ENCODE measurements at places on chromosomes 5 and 9.
A peak's percentile ranks its signal among the peaks of the same experiment; 100 is the strongest.

- DNase-seq, result no peak
Measured at GRCh38 chr9:96883922-96884321, 29.6 kb upstream of the ZNF782 start.

GRCh38 chr9:68426755-68427154 is 70.3 kb downstream of the PGM5 start:
- DNase-seq, result no peak

- no peak for DNase-seq
Measured at GRCh38 chr5:10140195-10140973, 109.3 kb downstream of the ATPSCKMT start.

DNA sequence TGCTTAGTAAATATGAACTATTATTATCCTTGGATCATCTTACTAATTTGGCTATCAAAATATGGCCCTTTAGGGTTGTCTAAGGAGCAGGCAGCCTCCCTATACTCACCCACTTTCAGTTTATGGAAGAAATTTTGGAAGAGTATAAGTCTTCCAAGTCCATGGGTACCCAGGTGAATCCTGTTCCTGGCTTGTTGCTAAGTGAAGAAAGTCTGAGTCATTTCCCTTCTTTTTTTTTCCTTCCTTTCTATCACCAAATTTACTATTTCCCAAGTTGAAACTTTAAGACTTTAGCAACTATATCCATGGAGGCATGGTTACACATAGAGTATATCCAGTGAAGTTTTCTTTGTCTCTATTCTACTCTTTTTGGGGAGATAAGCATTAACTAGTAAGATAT is 184.0 kb upstream of the ACTBL2 start:
- no peak for DNase-seq

DNA sequence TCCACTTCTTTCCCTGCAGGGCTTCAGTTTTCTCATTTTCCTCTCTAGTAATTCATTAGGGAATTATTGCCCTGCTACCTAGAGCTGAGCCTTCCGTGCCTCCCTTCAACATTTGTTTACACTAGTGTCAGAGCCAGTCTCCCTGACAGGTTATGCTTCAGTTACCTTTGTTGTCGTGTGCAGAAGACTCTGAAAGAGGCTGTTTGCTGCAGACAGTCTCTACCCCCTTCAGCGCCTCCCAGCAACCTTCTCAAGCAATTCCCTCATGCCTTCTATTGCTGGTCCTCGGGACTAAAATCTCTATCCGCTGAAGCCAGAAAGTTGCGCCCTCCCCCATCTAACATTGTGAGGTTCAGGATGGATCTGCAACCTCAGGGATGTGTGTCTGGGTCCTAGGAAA is 12.8 kb downstream of the RALGPS1 start:
- DNase-seq, result no peak

- DNase-seq, result no peak
Measured at GRCh38 chr9:18368206-18368605, 105.7 kb upstream of the ADAMTSL1 start.

DNA sequence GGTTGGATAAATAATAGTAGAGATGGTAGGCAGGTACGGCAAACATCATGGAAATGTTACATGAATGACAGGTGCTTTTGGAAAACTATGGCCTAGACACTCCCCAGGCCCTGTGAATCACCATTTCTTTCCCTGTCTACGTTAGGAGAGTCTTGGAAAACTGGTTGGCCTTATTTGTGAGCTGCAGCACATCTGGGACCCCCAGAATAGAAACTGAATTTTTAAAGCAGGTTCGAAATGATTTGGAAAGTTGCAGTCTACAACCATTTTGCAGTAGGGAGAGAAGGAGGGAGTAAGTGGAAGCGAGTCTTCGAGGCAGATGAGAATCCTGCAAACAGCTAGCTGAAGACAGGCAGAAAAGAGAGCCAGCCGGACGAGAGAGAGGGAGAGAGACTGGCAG is 13.0 kb downstream of the C1QTNF2 start:
- no peak for DNase-seq

GRCh38 chr5:113378959-113379541 is 55.7 kb downstream of the TSSK1B start:
- peak; percentile 31 for DNase-seq

DNA sequence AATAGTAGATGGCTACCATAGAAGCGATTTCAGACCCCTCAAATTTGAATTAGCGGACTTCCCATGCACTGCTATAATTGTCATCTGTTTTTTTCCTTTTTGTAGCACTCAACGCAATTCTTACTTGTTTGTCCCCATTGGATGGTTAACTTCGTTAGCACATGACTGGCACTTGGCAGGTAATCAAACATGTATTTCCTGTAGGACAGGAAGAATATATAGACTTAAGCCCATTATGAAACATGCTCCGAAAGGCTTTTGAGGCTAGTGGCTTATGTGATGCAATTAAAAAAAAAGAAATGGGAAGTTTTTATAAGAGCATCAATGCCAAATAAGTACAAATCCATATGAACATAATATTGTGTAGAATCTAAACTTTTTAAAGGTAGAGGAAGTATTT is 301.2 kb downstream of the PSAT1 start:
- no peak for DNase-seq

- DNase-seq, result peak; percentile 62
Measured at GRCh38 chr9:77927265-77927664, 104.3 kb downstream of the GNAQ start.

- DNase-seq, result no peak
Measured at GRCh38 chr9:134224127-134224526, 59.8 kb upstream of the RNU6ATAC start.

GRCh38 chr9:101524371-101524770 is 9.3 kb upstream of the RNF20 start:
- no peak for DNase-seq

DNA sequence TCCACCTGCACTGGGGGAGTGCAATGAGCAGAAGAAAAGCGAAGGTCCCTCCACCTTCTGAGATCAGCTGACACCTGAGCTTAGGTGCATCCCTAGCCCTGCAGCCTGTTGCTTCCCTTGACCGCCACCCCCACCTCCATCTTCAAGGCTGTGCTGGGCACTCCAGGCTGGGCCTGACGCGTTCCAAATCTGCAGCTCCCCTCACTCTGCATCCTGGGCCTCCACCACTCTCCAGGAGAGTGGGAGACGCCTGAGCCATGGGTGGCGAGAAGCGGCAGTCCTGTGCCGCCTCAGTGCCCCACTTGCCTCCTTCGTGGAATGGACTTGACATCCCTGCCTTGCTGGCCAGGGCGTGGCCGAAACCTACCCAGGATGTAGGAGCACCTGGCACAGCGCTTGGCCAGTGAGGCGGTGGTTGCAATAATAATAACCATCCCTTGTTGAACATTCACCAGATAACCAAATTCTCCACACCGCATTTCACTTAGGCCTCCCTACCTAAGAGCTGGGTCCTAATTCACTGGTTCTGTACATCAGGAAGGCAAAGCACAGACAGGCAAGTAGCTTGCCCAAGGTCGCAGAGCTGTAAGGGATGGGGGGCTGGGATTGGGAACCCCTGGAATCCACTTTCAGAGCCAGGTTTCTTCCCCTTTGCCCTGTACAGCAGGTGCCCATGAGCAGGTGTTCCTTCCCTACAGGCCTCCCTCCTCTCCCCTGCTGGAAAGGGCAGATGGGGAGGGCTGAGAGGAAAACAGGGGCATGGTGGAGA is 11.7 kb downstream of the B4GALT7 start:
- DNase-seq, result no peak

DNA sequence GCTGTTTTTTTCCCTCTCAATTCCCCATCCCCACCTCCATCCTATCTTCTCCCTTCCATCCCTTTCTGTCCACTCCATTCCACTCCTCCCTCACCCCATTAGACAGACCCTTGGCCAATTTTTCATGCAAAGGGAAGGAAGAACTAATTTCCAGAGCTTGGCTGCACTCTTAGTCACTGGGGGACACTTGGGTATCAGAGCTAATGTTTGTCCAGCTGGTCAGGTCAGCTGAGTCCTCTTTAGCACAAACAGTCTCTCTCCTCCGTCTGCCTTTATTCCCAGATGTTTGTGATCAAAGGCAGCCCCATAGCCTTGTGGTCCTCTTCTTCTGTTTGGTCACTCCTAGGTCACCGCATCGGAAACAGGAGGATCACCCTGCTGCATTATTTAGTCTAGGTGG is 148.5 kb downstream of the NMUR2 start:
- DNase-seq, result no peak

- DNase-seq, result no peak
Measured at GRCh38 chr9:122374885-122375420, 4.1 kb downstream of the PTGS1 start.

DNA sequence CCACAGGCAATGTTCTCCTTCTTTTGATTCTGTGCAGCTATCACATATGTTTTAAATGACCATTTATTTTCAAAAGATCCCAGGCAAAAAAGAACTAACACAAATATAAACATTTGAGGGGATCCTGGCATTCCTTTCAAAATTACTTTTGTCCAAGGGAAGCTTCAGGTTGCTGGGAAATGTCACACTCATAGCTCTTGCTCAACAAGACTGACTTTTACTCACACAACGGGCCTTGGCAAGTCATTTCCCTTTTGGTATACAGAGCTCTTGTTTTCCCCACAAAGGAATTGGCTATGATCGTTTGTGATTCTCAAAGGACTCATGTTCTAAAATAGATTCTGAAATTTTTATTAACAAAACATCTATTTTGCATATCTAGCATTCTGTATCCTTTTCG is 4.5 kb upstream of the PALM2AKAP2 start:
- no peak for DNase-seq

DNA sequence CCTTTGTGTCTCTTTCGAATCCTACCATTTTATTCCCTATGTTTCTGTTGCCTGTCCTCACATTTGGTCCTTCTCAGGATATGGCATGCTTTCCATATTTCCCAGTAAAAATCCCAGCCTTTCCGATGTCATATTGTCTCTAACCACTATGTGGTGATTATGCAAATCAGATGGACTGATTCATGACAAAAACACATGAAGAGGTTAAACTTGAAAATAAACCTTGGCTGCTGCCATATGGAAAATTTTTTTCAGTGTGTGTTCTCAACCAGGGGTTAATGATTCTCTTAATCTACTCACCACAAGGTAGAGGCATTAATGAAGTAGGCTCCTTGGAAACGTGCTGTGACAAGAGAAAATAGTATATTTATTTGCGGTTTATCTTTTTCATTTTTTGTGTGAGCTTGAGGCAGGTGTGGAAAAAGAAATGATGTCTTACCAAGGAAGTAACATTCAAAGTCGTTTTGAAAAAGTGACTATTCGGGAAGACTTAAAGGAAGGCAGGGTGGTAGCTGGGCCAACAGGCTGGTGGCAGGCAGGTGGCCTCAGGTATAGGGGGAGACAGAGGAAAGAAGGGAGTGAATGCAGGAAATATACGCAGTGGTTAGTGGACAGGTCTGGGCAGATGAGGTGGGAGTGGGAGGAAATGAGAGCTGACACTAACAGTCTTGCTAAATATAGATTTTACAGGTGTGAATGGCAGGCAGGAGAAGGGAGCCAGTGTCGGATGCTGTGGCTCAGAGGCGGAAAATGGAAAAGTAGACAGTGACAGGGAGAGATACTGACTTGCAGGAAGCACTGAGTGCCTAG is 46.2 kb downstream of the DMRT2 start:
- DNase-seq, result no peak

DNA sequence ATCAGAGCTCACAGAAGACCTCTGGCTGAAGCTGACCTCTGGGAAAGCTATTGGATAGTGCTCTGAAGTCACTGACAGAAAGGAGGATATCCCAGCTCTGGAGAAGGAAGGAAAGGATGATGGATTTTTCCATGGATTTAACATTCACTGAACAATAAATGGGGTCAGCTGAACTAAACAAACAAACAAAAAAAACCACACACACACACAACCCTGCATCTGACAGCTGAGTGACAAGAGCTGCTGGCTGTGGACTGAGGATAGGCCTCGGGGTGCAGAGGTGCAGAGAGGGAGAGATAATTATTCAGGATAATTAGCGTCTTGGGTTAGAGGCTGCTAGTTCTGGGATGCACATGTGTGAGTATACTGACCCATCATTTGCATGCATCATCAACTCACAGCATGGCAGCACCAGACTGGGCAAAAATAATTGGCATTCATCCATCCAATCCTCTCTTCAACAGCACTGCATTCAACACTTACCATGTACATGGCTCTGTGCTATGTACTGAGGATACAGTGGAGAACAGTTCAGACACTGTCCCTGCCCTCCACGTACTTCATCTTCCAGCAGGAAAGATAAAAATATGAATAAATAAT is 131.4 kb upstream of the TRIM32 start:
- no peak for DNase-seq

GRCh38 chr9:77906991-77907390 is 124.6 kb downstream of the GNAQ start:
- DNase-seq, result no peak

DNA sequence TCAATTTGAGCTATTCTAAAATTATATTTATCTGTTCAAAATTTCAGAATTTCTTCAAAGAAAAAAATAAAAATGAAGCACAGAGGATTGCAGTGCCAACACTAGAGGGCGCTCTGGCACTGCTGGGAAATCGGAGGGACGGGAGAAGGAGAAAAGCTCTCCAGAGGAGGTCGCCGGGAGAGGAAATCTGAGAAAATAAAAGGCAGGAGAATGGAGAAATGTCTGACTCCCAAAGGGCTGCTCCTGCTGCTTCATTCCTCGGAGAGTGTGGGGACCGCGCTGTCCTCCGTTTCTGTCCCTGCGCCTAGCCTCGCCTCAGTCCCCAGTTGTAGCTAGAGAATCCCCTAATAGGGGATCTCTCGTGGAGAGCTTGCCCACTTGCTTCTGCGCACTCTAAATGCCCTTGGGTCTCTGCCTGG is 40.0 kb upstream of the ARSB start:
- peak; percentile 11 for DNase-seq

- peak; percentile 9 for DNase-seq
Measured at GRCh38 chr9:84266087-84266561, 74.4 kb downstream of the SLC28A3 start.

- DNase-seq, result no peak
Measured at GRCh38 chr5:51846015-51846414, 462.8 kb downstream of the ISL1 start.

DNA sequence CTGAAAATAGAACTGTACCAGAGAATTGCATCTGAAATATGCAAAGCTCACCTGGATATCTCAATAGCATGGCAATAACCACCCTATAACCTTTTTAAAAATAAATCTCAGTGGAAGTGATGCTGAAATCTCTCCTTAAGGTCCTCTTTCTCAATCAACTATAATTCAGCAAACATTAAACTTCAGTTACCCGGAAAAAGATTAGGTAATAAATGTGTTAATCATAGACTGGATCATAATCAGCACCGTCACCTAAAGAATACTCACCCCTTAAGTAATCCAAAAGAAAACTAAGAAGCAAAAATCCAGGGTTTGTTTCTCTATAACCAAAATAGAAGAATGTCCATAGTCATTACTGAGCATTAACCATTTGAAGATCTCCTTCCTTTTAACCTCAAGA is 44.3 kb upstream of the DENND4C start:
- no peak for DNase-seq

GRCh38 chr9:87884578-87885459 is 2.1 kb downstream of the SPATA31E1 start:
- DNase-seq, result no peak

DNA sequence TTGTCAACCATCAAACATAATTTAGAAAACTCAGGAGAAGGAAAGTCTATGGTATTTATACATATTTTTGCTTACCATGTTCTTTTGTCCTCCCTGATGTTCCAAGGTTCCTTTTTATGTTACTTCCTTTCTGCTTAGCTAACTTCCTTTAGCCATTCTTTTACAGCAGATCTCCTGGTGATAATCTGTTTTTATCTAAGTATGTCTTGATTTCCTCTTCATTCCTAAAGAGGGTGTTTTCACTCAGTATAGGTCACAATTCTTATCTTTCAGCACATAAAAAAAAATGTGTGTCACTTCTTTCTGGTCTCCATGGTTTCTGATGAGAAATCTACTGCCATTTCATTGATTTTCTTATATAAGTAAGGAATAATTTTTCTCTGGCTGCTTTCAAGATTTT is 384.4 kb upstream of the PDE4D start:
- DNase-seq, result no peak

Data from RCC 7860 (cell line).